ENCODE measurements at places on chromosomes 3 and 15.

GRCh38 chr3:170622369-170623159, 36.7 kb upstream of the SLC7A14 start:
- DNase-seq = no peak

- no peak for DNase-seq
These were observed 835.4 kb upstream of the NR2F2 start for GRCh38 chr15:95494971-95495541.

- no peak for DNase-seq
These were observed 746.8 kb upstream of the LMCD1 start for GRCh38 chr3:7754653-7755441.

DNA sequence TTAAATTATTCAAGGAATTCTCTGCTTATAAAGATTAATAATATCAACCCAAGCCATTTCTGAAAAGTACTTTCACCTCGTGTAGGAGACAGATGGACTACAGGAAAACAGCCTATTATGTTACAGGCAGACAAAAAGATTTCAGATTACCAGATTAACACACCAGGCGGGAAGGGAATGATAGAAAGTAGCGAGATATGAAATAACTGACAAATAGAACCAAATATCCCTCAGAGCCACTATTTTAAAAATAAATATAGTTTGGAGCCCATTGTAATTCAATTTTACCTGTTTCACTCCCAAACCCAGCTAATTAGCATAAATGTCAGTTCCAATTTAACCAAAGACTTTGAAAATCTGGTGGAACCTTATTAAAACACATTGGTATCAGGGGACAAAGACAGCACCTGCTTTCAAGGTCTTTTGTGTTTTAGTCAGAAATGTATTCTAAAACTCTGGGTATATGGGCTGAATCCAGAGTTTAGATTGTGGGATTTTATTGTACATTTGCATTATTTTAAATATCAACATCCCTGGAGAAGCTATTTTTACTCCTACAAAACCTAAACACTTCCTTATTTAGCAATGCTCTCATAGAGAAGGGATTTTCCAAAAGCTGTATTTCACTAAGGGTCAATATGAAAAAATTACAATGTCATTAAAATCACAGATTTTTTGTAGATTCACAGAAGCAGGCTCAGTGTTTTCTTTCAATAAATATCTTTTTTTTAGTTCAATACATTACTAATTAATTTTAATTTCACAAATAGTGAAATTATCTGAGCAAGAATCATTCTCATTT, 138.4 kb downstream of the TNIK start:
- DNase-seq = no peak

GRCh38 chr15:66833371-66833770, 131.3 kb downstream of the SMAD6 start:
- no peak for DNase-seq

GRCh38 chr3:102447272-102447671, 12.5 kb downstream of the ZPLD1 start:
- no peak for DNase-seq

GRCh38 chr15:79463043-79463780, 31.1 kb downstream of the MINAR1 start:
- no peak for DNase-seq

DNA sequence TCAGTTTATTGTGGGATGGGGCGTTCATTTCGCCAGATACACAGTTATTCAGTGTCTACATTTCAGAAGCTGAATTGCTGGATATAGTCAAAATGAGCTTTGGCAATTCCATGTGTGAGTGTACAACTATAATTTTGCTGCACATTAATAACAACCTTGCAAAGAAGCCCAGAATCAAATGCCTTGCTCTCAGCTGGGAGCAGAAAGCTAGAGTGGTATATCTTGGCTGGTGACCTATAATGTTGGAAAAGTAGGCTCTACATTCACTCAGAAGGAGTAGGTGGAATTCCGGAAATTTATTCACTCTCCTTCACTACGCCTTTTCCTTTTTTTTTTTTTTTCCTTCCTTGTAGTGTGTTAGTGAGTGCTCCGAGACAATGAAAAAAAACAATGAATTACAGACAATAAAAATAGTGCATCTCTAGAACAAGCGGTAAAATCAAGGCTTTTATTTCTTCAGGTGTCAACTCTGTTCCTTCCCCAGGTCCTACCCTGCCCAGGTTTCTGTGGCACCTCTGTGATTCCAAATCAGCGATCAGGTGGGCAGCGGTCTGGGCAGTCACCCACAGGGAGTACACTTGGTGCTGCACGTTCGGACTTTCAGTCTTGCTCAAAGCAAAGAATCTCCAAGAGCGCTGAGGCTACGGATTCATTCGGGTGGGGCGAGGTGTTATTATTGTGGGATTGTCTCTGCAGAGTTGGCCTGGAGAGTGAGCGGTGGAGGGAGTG, 910 bp upstream of the ARPP21 start:
- no peak for DNase-seq

GRCh38 chr3:30578479-30578878, 27.9 kb upstream of the TGFBR2 start:
- no peak for DNase-seq

- no peak for DNase-seq
These were observed 42.1 kb downstream of the WNT7A start for GRCh38 chr3:13837751-13838150.

DNA sequence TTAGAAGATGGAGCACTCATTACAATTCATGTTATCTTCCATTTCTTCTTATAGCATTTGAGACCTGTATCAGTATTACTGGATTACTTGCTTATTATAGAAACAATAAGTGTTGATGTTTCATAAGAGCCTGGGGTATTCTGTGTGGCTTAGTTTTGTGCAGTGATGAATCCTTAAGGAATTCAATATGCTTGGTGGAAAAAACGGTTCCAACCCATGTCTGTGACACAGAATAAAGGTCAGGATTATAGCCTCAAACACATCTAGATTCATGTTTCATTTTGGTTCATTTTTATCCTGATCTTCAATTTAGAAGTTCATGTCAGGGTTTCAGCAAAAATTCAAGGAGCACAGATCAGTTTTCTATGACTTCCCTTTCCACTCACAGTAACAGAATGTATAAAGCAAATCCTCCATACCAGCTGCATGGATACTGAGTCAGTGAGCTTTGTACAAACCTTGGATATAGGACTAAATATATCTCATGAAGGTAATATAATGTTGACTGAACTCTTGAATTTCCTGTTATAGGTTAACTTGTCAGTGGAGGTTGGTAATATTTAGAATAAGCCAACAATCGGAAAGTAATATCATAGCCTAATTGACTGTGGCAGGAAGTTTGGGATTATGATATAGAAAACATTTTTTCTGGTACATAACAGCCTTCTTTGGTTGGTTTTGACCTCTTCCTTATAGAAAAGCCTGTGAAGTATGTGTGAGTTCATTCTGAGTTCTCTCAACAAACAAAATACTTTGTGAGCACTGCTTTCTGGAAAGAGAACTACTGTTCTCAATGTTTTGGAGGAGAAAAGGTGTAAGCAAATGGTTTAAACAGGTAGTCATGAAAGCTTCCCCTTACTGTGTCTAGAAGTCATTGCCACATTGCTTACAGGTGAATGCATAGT, 218.2 kb upstream of the TPM1 start:
- no peak for DNase-seq

GRCh38 chr3:146747051-146747450, 141.9 kb upstream of the PLSCR5 start:
- DNase-seq = no peak

DNA sequence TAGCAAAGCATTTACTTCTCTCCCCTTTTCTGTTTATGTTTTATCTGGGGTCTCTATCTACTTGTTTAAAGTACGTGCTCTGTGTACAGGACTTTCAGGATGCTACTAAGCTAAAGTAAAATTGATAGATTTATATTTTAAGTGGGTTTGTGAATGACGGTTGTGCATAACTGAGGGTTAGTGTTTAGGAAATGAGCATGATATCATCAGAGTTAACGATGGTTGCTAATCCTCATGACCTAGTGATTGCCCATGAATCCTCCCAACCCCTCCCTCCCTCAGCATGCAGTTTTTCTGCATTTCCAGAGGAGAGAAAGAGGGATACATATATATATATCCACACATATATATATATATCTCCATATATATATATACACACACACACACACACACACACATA, 957.2 kb downstream of the TUSC7 start:
- no peak for DNase-seq

GRCh38 chr3:184778426-184779332, 33.3 kb upstream of the VPS8 start:
- no peak for DNase-seq

DNA sequence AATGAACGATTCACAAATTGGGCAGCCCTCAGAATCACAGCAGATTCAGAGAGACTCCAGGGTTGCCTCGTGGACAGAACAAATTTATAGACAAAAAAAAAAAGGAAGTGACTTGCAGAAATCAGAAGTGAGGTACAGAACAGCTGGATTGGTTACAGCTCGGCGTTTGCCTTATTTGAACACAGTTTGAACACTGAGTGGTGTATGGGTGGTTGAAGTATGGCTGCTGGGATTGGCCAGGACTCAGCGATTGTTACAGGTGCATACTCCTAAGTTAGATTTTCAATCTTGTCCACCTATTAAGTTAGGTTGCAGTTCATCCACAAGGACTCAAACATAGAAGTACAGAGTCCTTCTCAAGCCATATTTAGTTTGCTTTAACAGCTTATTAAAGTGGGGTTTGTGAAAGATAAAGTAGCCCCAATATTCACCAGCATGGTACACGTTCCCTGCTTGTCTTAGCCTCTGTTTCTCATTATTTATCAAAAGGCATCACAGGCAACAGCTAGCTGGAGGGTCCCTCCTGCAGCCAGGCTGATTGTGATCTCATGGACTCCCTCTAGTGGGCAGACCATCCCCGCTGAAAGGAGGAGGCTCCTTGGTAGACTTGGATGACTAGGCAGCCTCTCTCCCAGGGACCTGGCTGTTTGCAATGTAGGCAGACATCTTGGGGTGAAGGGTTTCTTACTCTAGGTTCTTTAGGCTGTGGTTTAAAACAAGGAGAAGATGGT, 17.6 kb upstream of the ALDH1L1 start:
- no peak for DNase-seq

- DNase-seq = no peak
These were observed 481 bp downstream of the MASP1 start for GRCh38 chr3:187291001-187291511.

GRCh38 chr3:147572970-147573340, 163.8 kb downstream of the ZIC1 start:
- DNase-seq = no peak

DNA sequence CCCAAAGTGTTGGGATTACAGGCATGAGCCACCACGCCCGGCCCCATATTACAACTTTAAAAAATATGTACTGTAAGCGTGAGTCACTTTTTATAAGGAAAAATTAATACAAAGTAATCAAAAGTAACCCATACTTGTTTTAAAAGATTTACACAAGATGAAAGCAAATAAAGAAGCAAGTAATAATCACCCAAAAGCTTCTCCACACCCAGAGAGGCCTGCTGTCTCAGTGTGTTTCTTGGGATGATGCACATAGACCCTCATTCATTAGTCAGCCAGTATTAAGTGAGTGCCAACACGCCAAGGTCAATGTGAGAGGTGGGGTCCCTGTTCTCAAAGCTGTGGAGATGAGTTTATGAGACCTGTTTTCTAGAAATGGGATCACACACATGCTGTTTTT, 12.0 kb downstream of the RPL32 start:
- no peak for DNase-seq

GRCh38 chr3:170274641-170275040, 52.4 kb downstream of the PRKCI start:
- DNase-seq = no peak

GRCh38 chr3:1501406-1502115, 408.7 kb downstream of the CNTN6 start:
- no peak for DNase-seq

DNA sequence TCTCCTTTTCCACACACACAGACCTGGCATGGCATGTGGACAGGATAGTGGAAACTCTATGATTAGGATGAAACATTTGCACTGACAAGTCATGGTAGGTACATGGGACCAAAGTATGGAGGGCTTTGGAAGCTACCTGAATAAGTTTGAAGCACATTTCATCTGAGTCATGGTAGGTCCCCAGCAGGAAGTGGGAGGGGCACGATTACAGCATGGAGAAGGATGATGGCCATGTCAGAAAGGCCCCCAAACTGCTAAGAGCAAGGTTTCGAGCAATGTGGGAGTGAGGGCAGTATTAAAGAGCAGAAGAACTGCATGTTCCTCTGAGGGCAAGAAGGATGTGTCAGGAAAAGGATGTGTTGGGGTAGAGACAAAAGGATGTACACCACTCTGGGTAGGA, 51.5 kb upstream of the CSTA start:
- DNase-seq = no peak

GRCh38 chr15:31605467-31605931, 278.9 kb downstream of the KLF13 start:
- no peak for DNase-seq

DNA sequence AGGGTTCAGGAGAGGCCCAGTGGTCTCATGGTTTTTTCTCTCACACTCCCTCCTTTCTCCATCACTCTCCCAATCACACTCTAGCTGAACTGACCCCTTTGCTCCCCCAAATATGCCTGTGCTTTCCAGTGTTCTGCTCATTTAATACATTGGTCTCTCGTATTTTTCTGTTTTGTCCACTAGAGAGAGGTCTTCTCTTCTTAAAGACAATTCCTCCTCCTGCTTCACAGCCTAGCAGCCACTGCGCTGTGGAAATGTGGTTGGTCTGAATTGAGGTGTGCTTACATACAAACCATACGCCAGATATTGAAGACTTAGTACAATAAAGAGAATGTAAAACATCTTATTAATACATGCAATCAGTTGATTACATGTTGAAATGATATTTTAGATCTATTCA, 60.6 kb upstream of the XCR1 start:
- no peak for DNase-seq

GRCh38 chr3:132787616-132788300, 65.5 kb upstream of the NPHP3 start:
- DNase-seq = no peak

GRCh38 chr3:38604246-38604645, 45.2 kb downstream of the SCN5A start:
- no peak for DNase-seq

DNA sequence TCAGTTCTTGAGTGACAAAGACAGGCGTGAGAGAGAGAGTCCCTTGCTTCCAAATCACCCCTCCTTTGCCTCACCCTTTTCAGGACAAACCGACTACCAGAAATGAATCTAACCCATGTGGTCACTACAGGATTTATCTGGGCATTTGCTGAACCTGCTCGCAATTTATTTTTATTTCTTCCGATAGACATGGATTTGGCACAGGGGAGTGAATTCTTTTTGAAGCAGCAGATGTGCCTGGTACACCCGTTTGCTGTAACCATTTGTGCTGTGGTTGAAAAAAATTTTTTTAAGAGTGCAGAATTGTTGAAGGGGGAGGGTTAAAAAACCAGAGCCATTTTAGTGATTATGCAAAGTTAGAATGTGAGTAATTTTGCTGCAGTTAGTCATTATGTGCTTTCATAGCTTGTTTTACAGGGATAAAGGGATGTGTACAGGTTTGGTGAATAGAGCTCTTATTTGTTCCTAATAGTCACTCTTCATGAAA, 442.0 kb downstream of the LPP start:
- DNase-seq = no peak

- DNase-seq = no peak
These were observed 120.5 kb downstream of the SLMAP start for GRCh38 chr3:57876632-57877031.

GRCh38 chr15:82647045-82647834, at the start of gene CPEB1:
Gene CPEB1 (minus strand): TSS chr15:82647363. CDS start chr15:82628459, 18,904 bp downstream.
- DNase-seq = peak; percentile 31

Data from activated T-helper 9 cell treated with anti-CD3 and anti-CD28 coated beads, Interleukin-2, amount 50 U/mL, for 16 hours (primary cell).